ENCODE measurements at places on chromosomes 6 and 20.

DNA sequence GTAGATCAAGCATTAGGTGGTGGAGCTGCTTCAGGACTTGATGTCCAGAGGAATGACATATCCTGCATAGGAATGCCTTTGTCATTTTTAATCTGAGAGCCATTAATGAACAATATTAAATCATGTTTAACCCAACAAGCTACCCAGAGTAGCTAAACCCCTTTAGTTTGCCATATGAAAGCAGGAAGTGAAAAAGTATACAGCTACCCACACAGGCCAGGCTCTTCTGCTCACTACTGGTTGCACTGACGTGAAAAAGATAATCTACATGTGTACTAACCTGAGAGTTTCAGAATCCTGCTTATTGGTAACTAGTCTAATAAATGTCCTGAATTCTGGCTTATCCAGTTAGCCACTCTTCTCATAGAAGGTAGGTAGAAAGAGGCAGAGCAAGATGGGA lies 19.9 kb downstream of the GLYATL3 start:
- DNase-seq, result no peak

DNA sequence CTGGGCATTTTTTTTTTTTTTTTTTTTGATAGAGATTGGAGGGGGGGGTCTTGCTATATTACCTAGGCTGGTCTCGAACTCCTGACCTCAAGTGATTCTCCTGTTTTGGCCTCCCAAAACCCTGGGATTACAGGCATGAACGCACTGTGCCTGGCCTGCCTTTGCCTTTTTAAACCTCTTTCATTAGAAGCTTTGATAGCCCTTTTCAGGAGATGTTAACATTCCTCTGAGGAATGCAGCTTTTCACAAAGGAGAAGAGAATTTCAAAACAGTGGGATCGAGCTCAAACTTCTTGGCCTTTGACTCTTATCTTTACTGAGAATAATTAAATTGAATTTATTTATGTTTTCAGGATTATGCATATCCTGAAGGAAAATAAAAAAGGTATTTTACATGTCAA lies 31.3 kb downstream of the SLC26A8 start:
- DNase-seq, result no peak

DNA sequence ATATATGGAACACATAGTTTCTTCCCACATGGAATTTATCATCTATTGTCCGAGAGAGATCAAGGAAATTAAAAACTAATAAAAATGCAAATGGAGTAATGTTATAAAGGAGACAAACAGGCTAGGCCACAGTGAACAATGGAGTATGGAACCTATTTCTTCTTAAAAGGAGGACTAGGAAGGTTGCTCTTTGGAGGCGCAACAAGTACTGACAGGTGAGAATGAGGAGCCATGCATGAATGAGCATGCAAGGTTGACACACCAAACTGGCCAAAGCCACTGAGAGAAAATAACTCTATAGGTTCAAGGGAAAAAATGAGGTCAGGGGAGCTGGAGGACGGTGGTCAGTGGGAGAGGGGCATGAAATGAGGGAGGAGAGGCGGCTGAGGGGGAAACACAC lies 40.9 kb downstream of the PSMB1 start:
- no peak for DNase-seq

DNA sequence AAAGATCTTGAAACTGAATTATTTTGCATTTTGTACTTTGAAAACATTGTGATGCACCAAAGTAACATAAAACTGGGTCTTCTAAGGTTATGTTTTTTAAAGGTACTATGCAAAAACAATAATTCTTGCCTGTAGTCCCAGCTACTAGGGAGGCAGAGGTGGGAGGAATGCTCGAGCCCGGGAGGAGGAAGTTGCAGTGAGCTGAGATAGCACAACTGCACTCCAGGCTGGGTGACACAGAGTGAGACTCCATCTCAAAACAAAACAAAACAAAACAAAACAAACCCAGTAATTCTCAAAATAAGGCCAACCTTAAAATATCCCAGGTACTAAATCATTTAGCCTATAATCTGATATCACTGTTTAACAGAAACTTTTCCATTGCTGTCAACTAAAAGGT lies 269.6 kb downstream of the KHDC1L start:
- no peak for DNase-seq

DNA sequence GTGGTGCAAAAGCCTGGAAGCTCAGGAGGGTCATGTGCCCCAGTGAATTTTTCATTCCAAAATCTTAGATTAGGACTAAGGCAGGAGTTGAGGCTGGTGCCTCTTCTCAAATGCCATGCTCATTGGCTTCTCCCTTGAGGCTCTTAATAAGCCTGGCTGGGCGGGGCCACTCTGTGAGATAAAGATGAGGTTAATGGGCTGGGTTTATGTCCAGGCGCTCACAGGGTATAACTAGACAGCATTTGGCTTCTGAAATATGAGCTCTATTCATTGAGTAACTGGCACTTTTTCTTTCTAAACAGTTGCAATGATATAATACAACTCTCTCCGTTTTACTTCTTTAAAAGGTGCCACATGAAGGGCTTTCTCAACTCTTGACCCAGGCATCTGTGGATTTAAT lies 156.3 kb downstream of the SCML4 start:
- no peak for DNase-seq
